ENCODE measurements at places on chromosomes 7 and 10.

GRCh38 chr7:157573244-157573643 is 236.4 kb downstream of the DNAJB6 start:
- DNase-seq, result no peak

GRCh38 chr10:131822692-131823245 is 78.0 kb upstream of the PPP2R2D start:
- no peak for DNase-seq

GRCh38 chr7:112550468-112551060 is 69.8 kb downstream of the LSMEM1 start:
- peak; percentile 65 for DNase-seq

DNA sequence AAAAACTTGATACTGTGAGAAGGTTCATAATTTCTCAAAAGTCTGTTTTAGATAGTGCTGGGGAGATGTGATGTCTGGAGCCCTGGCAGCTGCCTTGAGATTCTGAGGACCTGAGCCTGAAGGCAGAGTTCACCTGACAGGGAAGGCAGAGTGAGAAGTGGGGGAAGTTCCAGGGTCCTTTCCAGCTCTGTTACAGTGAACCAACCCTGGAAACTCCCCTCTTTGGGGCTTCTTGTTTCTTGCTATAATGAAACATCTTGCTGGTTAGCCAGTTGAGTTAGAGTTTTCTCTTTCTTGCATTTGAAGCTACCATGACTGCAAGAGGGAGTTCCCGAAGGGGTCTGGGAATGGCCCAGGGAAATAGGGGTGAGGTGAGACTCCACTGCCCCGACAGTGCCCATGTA is 158.9 kb upstream of the TNRC18 start:
- no peak for DNase-seq

DNA sequence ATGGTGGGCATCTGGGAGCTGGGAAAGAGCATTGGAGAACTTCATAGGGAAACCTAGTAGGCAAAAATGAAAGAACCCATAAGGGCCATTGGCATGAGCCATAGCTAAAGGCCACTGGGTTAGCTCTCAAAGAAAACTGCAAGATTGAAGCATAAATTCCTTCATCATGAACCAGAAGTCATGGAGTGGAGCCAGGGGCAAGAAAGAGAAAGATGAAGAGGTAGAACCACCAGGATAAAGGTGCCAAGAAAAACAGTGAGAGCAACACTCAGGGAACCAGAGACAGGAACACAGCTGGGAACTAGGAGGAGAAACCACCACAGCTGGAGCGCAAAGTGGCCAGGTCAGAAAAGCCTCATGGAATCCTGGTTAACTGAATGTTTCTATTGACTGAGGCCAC is 11.5 kb upstream of the SGMS1 start:
- no peak for DNase-seq

GRCh38 chr7:46229409-46229808 is 308.3 kb upstream of the IGFBP3 start:
- DNase-seq, result no peak

DNA sequence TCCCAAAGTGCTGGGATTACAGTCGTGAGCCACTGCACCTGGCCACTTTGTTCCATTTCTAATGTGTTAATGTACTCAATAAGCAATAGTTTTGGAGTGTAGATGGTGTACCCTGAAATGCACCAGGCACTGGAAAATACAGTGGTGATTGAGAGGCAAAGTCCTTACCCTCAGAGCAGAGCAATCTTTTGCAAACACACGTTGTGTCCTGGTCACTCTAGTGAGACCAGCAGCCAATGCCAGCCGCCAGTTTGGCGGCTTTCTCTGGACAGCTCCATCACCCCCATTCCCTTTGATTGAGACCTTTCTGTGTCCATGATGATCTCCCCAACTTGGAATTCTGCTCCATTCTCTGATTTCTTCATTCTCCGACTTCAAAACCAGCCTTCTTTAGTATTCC is 231.3 kb downstream of the GALNT17 start:
- DNase-seq, result no peak
